ENCODE measurements at places on chromosomes 4 and X. TPM values are rescaled to one million over a fixed set of nuclear protein-coding genes. Genes with fewer than 3 reads are reported as not detected.
A peak's percentile ranks its signal among the peaks of the same experiment; 100 is the strongest.

DNA sequence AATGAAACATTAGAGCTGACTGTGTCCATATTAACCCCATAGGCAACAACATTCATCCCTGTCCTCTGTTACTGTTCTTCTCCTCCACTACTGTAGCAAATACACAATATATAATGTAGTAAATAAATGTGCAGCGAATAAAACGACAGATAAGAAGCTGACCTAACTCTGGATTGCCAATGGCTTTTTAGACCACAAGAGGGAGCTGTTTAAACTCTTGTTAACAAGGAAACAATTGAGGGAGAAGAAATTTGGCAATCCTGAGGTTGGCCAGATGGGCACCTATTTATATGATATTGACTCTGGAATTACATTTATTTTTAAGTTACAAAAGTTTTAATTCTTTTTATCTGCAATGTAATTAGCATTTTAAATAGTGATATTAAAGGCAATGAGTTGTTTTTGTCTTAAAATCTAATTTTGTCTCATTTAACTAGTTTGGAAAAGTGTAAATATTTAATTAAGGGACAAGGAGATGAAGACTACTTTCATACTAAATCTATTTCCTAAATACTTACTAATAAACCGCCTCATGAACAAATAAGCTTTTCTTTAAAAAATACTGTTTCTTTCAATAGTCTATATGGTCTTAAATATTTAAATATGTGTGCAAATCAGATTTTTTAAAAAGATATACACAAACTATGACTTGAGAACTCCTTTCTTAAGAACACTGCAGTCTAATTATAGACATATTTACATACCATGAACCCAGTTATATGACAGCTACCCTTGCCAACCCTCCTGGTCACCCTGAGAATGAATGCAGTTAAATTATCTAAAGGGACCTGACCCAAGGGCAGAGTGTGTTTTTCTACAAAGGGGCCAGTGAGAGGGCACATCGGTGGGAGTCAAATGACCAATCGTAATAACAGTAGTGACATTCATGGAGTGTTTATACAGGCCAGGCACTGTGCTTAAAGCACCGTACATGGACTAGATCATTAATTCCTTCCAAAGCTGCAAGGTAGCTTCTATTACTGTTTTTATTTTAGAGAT is 52.9 kb upstream of the HPF1 start:
- DNase-seq: no peak

- no peak for DNase-seq
Measured at GRCh38 chr4:80213117-80213815, 16.0 kb downstream of the PRDM8 start.

DNA sequence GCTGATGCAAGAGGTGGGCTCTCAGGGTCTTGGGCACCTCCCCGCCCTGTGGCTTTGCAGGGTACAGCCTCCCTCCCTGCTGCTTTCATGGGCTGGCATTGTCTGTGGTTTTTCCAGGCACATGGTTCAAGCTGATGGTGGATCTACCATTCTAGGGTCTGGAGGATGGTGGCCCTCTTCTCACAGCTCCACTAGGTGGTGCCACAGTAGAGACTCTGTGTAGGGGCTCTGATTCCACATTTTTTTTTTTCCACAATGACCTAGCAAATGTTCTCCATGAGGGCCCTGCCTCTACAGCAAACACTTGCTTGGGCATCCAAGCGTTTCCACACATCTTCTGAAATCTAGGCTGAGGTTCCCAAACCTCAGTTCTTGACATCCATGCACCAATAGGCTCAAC is 657.9 kb upstream of the CT83 start:
- DNase-seq: no peak

- DNase-seq: no peak
Measured at GRCh38 chr4:3719836-3720235, 46.3 kb upstream of the ADRA2C start.

DNA sequence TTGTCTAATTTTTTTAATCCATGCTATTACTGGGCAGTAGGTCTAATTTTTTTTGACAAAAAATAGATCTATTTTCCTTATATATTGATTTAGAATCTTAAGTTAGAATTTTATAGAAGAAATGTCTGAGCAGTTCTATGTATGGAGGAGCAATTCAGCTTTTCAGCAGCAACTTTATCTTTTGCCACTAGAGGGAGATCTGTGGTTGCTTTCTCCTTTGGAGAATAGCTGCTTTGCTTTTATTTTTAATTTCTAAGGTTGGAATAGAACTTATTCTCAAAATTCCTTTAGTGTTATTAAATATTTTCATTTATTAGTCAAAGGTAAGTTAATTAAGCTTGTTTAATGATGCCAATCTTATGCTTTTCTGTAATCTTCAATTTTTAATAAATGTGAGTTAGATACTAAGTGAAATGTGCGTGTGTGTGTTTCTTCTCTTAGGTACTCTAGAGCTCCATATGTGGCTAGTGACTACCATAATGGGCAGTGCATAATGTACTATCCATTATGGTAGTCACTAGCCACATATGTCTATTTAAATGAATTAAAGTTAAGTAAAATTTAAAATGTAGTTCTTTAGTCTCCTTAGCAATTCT is 29.3 kb downstream of the FAM199X start:
- DNase-seq: no peak

GRCh38 chr4:7254736-7255487 is 62.6 kb downstream of the SORCS2 start:
- DNase-seq: no peak

GRCh38 chr4:153479101-153479500 is 12.9 kb downstream of the TMEM131L start:
- DNase-seq: no peak

GRCh38 chr4:2087170-2087569 is 28.0 kb downstream of the NAT8L start:
- no peak for DNase-seq

- DNase-seq: no peak
Measured at GRCh38 chr4:109989618-109990017, 76.9 kb downstream of the EGF start.

GRCh38 chr4:6926681-6927478 is 17.3 kb downstream of the TBC1D14 start:
- DNase-seq: peak; percentile 48

GRCh38 chrX:10904220-10904619 is 206.9 kb upstream of the HCCS start:
- no peak for DNase-seq

DNA sequence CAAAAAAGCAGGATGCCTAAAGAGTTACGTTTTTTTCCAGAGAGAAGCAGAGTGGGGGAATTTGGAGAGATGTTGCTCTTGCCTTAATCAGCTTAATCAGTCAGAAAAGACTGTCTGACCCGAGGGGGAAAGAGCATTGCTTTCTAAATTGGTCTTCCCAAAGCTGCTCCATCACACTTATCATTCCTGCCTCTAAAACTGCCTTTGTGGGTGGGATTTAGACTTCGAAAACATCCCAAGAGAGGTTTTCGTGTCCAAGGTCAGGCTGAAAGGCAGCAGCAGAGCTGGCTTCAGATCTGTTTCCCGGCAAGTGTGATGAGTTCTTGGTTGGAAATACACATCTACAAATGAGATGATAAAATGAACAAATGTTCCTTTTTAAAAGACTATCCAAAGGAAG is 155.2 kb downstream of the SH2D1A start:
- DNase-seq: no peak

GRCh38 chrX:19283597-19284339 is 60.0 kb upstream of the PDHA1 start:
- no peak for DNase-seq

- no peak for DNase-seq
Measured at GRCh38 chr4:81468678-81469077, 3.0 kb downstream of the RASGEF1B start.

DNA sequence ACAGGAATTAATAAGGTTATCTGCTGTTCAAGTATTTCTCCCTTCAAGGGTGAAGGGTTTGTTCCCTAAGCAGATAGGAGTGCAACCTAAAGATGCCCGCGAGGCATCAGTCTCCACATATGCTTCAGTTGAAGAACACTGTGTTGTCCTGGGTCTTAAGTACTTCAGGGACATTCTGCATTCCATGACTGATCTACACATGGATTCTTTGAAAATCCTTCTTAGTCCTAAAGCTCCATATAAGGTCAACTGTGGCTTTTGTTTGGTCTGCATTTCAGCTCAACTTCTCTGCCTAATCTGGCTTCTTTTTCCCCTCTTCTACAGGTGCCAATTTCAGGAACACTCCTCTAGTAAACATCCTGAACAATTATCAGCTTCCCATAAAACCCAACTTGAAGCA is 21.8 kb upstream of the CTSO start:
- DNase-seq: no peak

- DNase-seq: no peak
Measured at GRCh38 chr4:136917312-136918110, 614.8 kb downstream of the PCDH18 start.

DNA sequence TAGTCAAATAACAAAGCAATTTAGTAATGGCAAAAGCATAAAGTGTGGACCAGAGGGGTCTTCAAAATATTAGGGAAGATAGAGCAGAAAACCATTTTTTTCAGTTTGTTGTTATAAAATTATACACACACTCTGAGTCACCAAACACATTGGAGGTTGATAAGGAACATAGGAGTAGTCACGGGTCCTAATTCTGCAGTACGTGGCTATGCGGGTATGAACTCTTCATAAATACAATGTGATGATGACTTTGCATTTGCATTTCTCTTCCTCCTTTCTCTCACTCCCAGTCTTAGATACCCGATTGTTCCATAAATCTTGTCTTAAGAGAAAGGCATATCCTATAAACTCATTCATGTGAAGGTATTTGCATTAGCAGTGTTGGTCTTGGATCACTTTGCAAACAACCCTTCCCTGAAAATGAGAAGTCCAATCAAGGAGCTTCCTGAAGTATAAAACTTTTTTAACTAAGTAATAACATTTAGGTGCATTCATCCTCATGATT is 223.6 kb downstream of the PALLD start:
- DNase-seq: no peak

DNA sequence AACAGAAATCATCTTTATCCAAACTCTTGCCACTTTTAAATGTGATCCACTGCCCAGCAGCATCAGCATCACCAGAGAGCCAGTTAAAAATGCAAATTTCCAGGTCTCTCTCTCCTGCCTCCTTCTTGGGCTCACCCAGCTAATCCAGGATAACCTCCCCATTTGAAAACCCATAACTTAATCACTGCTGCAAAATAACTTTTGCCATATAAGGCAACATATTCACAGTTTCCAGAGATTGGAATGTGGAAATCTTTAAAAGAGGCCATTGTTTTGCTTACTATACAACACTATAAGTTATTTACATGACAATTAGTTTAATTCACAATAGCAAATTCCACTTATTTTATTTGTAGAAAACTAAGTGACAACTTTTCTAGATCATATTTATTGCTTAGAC is 4.8 kb upstream of the EXOSC9 start:
- DNase-seq: no peak

DNA sequence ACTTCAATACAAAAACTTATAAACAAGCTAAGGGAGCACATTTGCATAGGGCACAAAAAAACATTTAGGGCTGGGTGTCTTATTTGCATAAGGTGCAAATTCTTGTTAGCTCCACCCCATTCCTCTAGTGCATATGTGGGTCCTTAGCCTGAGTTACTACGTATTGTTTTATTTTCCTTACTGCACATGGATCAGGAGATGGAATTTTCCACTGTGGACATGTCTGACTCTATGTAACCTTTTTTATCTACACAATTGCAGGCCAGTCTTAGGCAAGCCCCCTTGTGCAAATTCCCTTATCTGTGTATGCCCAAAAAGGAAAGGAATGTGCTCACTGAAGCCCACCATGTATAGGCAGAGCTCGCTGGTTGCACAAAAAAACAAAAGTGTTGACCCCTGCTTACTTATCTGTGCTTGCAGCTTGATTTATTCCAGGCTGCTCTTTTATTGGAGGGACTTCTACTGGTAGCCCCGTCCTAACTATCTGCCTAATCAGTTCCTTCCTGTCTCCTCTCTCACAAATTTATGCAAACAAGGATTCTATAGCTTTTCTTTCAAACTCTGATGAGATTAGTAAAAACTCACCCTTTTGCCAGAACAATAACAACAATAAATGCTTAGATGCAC is 359.0 kb upstream of the MAGEB16 start:
- no peak for DNase-seq

DNA sequence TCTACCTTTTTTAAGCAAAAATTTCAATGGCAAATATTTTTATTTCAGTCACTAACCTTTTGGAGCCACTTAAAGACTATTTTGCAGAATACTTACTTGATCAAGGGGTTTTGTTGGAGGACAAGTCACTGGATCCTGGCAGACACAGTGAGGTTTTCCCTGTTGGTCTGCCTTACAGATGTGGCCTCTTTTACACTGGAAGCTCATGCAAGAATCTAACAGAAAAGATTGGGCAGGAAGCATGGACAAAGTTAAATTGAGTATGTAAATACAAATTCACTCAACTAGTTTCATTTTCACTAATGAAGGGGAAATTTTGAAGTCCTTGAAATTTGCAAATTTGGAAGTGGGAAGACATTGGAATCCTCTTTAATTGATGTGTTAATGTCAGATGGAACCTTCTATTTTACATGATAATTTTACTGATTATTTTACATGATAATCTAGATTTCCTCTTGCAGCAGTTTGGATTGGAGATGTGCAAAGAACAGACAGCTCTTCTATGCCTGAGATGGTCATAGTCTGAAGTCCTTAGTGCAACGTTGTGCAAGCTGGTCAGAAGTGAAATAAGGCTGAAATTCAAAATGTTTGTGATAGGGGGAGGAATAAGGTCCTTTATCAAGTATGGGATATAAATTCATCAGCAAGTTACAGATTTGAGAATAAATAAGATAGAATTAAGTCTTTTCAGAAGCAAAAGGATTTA is 38.4 kb downstream of the SPARCL1 start:
- DNase-seq: no peak

- no peak for DNase-seq
Measured at GRCh38 chr4:39613093-39613656, 25.5 kb downstream of the SMIM14 start.

DNA sequence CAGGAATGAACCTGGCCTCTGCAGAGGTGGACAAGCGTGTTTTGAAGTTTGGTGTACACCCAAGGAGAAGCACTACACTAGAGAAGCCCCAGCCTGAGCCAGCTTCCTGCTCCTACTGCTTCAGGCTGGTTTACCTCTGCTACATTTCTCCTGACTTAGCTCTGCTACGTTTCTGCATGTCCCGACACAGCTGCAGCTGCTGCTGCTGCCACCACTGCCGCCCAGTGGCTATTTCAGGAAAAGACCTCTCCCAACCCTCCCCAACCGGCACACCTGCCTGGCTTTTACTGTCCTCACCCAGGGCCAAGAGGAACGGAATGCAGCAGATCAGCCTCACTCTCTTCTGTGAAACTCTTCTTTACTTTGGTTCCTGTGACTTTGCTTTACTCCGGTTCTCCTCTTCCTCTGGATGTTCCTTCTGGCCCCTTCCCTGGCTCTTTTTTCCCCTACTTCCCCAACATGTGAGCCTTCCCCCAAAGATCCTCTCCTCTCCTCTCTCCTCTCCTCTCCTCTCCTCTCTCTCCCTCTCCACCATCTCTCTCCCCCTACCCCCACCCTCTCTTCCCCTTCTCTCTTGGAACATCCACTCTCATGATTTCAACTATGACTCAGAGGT is 3.1 kb upstream of the P2RY4 start:
- peak; percentile 9 for DNase-seq

GRCh38 chr4:88097301-88097700 is 61.1 kb downstream of the ABCG2 start:
- no peak for DNase-seq

The BST1 gene
- 1.8 TPM for total RNA-seq

The TMEM165 gene
- 89.3 TPM for total RNA-seq

The CDKL5 gene
- 0.76 TPM for total RNA-seq

The PTCHD1 gene
- not detected for total RNA-seq

The S100P gene
- 3.4 TPM for total RNA-seq

The PDE5A gene
- total RNA-seq: 0.25 TPM

The KLHL4 gene
- not detected for total RNA-seq

The QRFPR gene
- total RNA-seq: not detected

The GPR50 gene
- total RNA-seq: not detected

The GALNTL6 gene
- not detected for total RNA-seq

The ARAP2 gene
- 29.5 TPM for total RNA-seq

The CXCL5 gene
- total RNA-seq: not detected

The HSD17B13 gene
- 0.16 TPM for total RNA-seq
